Omental fat pad (tissue), 4 donors: ENCODE measurements at places on chromosomes 6 and 20. TPM values are rescaled to one million over a fixed set of nuclear protein-coding genes. Genes with fewer than 3 reads are reported as not detected.

DNA sequence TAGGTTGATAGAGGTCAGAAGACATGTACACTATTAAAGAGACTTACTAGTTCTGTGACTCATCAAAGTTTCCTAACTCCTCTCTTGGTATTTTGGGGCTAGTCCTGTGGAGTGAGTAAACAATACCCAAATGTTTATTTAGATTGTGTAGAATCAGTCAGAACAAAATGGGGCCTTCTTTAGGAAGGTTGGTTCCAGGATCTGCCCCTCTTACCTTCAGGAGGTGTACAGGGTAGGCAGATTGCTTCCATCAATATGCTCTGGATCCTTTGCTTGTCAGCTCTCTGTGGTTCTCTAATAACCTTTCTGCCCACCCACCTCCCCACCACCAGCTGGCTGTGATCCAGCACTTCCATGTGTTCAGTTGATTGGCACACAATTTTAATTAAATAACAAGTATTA lies 107.0 kb downstream of the POPDC3 start:
- no peak for DNase-seq

GRCh38 chr20:61331543-61331942 lies 79.5 kb downstream of the CDH4 start:
- no peak for DNase-seq

DNA sequence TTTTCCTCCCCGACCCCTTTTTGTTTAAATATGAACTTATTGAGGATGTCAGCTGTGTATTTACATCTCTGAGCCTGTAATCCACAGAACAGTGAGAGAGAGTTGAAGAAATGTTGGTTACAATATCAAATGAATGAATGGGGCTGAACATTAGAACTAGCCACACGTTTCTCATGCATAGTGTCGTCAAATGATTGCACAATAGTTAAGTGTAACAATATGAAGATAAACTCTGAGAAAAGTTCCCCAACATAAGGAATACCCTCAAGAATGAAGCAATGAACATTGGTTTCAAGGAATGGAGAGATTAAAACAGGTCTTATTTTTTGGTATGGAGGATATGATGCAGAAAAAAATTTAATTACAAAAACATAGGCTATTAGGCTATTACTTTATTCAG lies 100.5 kb upstream of the DTNBP1 start:
- no peak for DNase-seq

GRCh38 chr20:32941155-32941885 lies 62.9 kb downstream of the SUN5 start:
- no peak for DNase-seq

DNA sequence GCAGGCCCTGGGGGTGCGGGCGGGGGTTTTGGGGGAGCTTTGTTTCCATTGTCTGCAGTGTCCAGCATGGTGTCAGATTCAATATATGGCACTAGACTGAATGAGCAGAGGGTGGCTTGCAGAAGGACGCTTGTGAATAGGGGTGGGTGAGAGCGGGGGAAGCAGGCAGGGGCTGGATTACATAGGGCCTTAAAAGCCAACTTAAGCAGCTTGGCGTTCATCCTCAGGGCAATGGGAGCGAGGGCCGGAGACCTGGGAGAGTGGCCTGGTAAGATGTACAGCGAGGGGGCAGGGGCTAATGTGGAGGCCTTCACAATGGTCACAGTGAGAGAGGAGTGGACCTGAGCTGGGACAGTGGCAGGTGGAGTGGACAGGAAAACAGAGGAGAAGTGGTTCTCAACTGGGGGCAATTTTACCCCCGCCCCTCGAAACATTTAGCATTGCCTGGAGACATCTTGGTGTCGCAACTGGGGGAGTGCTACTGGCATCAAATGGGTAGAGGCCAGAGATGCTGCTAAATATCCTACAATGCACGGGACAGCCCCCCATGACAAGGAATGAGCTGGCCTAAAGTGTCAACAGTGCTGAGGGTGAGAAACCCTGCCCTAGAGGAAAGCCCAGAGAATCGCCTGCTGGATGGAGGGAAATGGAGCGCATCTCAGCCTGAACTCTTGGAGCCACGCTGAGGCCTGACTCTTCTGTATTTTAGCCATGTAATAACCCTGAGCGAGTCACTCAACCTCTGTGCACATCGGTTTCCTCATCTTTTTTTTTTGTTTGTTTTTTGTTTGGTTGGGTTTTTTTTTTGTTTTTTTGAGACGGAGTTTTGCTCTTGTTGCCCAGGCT lies 15.1 kb upstream of the BAK1 start:
- no peak for DNase-seq

GRCh38 chr20:18041462-18041861 lies 16.3 kb downstream of the OVOL2 start:
- no peak for DNase-seq

DNA sequence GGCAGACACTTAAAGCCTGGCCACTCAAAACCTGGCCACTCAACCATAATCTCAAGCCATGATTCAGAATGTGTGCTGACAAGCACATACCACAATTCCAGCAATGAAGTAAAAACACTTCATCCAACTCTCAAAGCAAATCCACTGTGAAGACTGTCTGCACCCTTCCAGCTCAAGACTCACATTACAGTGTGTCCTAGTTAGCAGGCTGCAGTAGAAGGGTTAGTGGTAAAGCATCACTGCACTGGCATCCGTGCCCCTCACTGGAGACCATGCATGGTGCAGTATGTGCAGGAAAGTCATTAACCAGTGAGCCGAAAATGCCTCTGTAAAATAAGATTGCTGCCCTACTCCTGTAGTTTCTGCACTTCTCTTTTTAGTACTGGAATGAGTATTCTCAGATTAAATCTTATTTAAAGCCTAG lies 43.4 kb downstream of the SLC23A2 start:
- no peak for DNase-seq

GRCh38 chr6:73798592-73798991 lies 102.6 kb downstream of the CD109 start:
- DNase-seq = no peak

DNA sequence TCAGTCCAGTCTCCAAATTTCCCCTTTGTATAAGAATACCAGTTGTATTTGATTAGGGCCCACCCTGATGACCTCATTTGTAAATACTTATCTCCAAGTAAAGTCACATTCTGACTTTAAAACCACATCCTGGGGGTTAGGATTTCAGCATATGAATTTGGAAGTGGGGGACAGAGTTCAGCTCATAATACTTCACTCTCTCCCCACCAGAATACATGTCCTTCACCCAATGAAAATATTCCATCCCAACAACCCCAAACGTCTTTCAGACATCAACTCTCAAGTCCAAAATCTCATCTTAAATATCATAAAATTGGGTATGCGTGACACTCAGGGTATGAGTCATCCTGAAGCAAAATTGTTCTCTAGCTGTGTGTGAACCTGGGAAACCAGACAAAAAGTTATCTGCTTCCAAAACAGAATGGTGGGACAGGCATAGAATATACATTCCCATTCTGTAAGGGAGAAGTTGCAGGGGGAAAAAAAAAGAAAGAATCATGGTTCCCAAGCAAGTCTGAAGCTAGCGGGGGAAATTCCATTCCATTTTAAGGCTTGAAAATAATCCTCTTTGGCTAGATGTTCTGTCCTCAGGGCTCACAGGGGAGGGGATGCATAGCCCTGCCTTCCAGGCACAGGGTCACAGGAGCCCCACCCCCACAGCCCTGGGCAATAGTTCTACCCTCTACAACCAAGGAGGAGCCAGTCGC lies 113.9 kb downstream of the ADAT2 start:
- no peak for DNase-seq

- no peak for DNase-seq
Observed at GRCh38 chr6:161140554-161140875, 133.3 kb downstream of the AGPAT4 start.

The LGSN gene
- total RNA-seq = not detected

The OPN5 gene
- total RNA-seq = not detected

The PI16 gene
- 12.5 TPM for total RNA-seq

The CPXM1 gene
- 22.1 TPM for total RNA-seq

The BPI gene
- 0.63 TPM for total RNA-seq
